ENCODE measurements at places on chromosomes 7 and 10.

- DNase-seq: no peak
These were observed 85.7 kb downstream of the ANKIB1 start for GRCh38 chr7:92331508-92331907.

DNA sequence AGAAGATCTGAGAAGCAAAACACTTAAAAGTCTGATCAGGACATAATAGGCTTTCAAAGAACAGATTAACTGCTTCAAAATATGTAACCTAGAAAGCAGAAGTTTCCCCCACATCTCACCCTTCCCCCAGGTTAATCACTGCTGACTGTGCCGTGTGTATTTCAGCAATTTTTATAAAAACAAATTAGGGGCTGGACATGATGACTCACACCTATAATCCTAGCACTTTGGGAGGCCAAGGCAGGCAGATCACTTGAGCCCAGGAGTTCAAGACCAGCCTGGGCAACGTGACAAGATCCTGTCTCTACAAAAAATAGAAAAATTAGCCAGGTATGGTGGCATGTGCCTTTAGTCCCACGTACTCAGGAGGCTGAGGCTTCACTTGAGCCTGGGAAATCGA lies 67.6 kb upstream of the GATA3 start:
- DNase-seq: no peak

GRCh38 chr7:117673839-117674238 lies 194.0 kb downstream of the CFTR start:
- no peak for DNase-seq

DNA sequence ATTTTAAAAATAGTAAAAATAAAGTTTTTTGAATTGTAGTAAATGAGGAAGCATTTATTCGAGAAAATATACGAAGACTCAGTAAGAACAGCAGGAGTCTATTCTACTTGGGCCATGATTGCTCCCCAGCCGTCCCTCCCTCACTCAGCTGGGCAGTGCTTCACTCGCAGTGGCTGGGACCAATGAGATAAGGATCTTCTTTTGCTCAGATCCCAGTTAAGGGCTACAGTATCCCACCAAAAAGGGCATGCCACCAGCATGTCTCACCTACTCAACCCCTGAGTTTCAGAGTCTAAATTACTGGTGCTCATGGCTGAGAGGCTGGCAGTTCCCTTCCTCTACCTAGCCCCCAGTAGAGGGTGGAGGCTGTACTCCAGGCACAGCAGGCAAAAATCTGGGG lies 455.7 kb upstream of the PFKP start:
- no peak for DNase-seq

GRCh38 chr7:155795951-155796350 lies 16.3 kb downstream of the SHH start:
- DNase-seq: no peak

DNA sequence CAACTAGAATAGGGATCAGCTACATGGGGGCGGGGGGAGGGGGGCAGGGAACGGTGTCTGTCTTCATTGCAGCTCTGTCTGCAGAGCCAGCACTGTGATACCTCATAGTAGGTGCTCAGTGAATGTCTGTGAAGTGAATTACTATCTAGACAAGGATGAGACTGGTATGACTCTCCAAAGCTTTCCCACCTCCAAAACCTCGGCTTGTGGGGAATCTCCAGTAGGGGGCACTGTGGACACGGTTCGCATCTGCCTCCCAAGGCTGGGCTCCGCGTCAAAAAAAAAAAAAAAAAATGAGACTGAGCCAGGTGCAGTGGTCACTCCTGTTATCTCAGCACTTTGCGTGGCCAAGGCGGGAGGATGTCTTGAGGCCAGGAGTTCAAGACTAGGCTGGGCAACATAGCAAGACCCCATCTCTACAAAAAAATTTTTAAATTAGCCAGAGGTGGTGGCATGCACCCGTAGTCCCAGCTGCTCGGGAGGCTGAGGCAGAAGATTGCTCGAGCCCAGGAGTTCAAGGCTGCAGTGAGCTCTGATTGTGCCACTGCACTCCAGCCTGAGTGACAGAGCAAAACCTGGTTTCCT lies 9.6 kb downstream of the TRIM56 start:
- DNase-seq: no peak

GRCh38 chr7:158655507-158655906 lies 49.1 kb downstream of the NCAPG2 start:
- no peak for DNase-seq

GRCh38 chr7:87797395-87797794 lies 78.8 kb downstream of the SLC25A40 start:
- DNase-seq: no peak

GRCh38 chr10:112969542-112969941 lies 19.5 kb downstream of the TCF7L2 start:
- DNase-seq: no peak

DNA sequence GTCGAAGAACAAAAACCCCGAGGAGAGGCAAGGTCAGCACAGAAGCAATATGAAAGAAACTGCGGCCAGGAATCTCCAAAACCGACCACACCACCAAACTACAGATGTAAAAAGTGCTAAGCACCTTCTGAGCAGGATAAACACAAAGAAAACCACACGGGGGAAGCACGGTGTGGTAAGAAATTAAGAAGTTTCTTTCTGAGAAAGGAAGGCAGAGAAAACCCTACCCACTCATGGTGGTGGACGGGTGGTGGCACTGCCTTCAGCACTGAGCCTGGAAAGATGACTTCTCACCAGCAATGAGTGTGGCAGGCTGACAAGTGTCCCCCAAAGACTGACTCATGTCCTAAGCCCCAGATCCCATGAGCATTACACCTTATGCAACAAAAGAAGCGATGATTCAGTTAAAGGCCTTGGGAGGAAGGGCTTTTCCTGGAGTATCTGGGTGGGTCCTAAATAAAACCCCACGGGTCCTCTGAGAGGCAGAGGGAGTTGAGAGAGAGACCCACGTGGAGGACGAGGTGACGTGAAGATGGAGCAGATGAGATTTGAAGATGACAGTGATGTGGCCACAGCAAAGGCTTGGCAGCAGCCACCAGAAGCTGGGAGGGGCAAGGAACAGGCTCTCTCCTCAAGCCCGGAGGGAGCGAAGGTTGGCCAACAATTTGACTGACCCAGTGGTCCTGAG lies 124.9 kb downstream of the DLG5 start:
- no peak for DNase-seq

DNA sequence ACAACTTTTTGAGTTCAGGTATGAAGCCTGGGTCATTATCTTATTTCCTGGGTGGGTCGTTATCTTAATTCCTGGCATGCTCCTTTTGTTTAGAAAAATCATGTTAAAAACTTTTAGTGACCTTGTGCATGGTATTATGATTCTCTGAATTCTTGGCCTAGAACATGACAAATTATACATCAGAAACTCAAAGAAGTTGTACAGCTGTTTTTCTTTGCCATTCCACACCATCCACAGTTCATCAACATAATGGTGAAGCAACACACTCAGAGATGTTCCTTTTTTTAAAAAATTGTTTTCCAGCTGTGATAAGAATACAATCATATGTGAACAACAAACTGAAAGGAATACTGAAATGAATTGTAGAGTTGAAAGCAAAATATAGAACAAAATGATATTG lies 149.2 kb upstream of the SEMA3D start:
- DNase-seq: no peak

GRCh38 chr10:131567279-131568162 lies 256.0 kb upstream of the TCERG1L start:
- DNase-seq: no peak

DNA sequence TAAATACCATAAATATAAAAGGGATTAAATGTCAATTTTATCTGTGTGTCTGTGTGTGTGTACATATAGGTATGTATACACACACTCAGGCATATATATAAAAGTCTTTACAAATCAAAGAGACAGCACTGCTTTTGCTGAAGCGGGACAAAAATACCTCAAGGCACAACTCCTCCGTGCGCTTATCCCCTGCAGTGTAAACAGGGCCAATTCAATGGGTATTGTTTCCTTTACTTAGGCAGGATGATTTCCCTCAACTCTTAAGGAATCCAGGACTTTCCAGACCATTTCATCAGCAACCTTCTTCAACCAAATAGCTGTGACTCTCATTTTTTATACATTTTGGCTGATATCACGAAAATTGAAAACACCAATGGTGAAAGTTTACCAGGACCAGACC lies 227.7 kb downstream of the CRPPA start:
- no peak for DNase-seq

DNA sequence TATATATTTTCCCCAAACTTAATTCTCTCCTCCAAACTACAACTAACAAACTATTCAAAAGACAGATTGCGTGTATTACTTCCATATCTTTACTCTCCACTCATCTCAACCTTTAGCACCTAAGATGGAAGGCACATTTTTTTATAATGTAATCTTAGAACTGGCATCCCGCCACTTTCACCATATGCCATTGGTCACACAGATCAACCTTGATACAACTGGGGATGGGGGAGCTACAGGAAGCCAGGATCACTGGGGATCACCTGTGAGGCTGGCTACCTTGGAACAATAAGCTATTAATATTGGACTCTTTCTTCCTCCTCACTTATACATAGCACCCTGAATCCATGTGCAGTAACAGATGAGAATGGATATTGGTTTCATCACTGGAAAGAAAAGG lies 469.6 kb upstream of the LRRN3 start:
- DNase-seq: no peak

DNA sequence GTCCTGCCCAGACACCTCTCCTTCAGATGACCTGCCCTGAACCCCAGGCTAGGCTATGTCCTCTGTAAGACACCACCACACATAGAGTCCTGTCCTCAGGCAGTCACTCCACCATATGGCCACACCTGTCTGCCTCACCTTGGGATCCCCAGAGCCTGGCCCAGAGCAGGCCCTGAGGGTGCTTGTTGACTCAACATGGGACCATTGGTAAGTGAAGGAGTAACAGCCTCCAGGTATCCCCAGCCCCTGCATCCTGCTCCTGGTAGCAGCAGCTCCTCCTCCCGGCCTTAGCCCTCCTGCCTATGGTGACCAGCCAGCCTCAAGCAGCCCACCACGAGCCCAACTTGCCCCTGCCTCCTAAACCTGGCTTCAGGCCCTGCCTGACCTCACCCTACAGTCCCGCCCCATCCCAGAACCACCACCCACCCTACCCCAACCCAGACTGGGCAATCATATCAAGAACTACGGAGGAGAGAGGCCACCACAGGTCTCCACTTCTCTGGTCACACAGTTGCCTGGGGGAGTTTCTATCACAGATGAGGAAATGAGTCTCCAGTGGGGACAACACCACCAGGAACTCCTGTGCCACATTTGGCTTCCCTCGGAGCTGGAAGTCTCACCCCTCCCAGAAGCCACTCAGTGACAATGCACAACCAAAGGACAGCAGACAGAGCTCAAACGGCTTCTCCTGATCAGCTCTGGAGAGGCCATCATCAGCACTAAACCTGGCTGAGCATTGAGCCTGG lies 136.6 kb downstream of the GRID1 start:
- no peak for DNase-seq

- no peak for DNase-seq
These were observed 48.1 kb downstream of the INSYN2A start for GRCh38 chr10:127148066-127148932.

DNA sequence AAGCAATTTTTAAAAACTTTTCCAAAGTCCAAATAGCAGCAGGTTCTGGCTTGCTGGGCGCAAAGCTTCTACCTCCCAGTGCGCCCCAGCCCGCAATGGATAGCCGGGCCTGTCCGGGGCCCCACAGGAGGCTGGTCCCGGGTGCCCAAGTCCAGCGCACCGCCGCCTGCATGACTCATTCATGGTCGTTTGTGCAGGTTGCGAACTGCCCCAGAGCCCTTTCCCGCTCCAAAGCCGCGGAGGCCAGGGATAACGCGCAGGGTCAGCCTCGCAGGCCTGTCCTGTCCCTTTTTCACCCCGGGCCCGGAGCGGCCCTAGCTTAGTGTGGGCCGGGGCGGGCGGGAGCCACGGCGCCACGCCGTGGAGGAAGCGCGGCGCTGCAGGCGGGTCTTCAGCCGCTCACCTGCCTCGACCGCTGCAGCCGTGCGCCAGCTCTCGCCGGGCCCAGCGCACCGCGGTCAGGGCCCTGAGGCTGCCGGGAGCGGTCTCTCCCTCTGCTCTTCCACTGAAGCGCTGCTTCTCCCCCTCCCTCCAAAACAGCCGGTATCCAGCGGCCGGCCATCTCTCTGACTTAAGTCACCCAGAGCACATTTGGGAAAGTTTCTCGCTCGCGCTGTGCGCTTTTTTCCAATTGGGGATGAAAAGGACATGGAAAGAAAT lies 1.7 kb upstream of the EGR2 start:
- DNase-seq: peak; percentile 80

Measured in naive thymus-derived CD4-positive, alpha-beta T cell (primary cell).